Activated naive CD8-positive, alpha-beta T cell treated with anti-CD3 and anti-CD28 coated beads, Interleukin-2, amount 50 U/mL, for 16 hours (primary cell): ENCODE measurements at places on chromosomes 7 and 10.

DNA sequence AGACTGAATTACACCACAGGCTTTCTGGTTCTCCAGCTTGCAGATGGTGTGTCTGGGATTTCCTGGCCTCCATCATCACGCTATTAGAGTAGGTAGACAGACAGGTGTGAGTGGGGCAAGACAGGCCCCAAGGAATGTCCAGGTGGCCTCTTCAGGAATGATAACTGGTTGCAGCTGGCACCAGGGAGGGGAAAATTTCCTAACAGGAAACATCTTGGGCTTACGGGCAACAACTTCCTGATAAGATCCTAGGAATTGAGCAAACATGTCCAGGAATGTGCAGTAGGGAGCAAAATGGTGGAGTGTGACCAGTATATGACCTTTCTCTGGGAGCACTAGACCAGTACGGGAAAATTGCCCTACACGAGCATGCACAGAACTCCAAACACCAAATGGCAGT lies 11.3 kb downstream of the XRCC2 start:
- no peak for DNase-seq

- no peak for DNase-seq
Observed at GRCh38 chr7:2019711-2020511, 212.8 kb downstream of the MAD1L1 start.

- DNase-seq, result no peak
Observed at GRCh38 chr10:80694930-80695329, 157.2 kb downstream of the SH2D4B start.

DNA sequence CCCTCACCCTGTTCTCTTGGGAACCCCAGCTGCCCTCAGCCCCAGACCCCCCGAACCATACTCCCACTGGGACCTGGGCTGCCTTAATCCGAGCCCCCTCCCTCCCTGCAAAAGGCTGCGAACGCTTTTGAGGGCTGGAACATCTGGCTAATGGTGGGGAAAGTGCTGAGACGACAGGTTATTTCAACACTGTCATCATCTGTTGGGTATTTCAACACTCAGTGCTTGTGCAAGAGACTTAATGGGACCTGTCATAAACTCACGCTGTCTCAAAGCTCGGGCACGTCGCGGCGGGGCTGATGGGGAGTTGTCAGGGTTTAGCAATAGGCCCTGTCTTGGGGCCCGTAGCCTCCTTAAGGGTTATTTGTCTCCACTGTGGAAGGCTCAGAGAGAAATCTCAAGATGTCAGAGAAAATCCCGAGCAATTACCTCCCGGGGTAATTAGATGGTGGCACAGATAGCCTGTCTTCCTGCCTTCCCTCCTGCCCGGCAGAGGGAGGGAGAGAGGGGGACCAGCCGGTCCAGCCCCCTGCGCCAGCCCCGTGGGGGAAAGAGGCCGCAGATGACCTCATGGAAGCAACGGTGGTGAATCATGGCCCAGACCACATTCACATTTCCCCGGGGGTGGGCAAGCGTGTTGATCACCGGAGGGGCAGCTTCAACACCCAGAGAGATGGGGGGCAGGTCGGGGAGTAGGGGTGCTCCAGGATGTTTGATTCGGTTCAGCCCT lies 88.7 kb upstream of the MYL10 start:
- no peak for DNase-seq

DNA sequence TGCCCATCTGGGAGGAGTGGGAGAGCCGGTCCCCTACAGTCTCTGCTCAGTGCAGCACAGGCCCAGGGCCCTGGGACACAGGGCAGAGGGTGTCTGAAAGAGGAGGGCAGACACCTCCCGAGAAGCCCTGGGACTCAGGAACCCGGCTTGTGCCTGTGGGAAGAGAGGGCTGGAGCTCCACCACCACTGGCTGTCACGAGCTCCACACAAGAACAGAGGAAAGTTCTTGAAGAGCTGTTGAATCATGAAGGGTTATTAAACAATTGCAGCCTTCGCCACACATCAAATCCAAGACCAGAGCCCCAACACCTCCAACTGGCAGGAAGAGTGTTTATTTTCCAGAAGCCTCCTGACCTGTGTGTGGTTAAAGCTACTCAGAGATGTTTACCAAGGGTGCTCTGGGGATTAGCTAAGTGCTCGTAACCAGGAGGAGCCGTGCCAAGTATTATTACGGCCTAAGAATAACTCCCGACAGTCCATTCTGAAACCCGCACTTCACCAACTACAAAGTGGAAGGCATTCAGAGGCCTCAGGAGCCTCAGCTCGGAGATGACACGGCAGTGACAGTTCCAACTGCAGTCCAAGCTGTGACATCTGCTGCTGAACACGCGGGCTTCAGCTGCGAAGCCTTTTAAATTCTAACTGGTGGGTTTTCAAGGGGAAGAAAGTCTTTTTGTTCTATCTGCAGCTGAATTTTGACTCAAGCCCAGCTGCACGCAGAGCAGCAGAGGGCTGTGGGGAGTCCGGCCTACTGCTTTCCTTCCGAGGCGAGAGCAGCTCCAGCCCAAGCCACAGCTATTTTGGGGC lies 75.1 kb downstream of the MAD1L1 start:
- no peak for DNase-seq

- DNase-seq, result no peak
Observed at GRCh38 chr10:85611746-85612377, 754.7 kb downstream of the GRID1 start.

DNA sequence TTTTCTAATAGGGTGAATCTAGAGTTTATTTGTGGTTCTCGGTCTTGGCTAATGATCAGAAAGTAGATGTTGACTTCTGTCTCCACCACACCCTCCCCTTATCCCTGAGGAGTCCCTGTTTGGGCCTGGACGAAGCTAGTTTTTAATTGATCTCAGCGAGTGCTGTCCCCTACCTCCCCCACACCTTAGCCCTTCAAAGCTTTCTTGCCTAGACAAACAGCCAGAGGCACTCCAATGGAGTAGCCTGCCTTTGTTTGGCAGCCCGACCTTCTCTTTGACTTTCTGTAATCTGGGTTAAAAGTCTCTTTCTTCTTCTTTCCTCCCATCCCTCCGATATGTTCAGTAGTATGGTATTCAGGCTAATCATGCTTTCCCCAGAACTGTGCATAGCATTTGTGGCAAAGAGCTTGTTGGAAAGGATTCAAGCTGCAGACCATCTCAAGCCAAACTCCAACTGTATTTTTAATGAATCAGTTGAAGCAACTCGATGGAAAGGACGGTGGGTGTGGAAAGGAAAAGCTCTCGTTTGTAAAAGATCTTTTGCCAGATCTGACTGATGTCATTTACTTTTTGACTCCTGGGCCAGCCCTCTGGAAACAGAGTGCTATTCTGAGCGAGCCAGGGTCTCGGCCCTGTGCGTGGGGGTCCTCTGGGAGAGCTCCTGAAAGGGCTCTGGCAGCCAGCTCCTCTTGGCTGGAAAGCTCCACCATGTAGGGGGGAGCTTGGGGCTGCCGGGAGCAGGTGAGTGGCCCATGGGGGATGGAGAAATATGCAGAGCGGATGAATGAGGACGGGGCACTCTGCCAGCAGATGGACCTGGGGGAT lies 4.5 kb downstream of the FAM180A start:
- no peak for DNase-seq

DNA sequence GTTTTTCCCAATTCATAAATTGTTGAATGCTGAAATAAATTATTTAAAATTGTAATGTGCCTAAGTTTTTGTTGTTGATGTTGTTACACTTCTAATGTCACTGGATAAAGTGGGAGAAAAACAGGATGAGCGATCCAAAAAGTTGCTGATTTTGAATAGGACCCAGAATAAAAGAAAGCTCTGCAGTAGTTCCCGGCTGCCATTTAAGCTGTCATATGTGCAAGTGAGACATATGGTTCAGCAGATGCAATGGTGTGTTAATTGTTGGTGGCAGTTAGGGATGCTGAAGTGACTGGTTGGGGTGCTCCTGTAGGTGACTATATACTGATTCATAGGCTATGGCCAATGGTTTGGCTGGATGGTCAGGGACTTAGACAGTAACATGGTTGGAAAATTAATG lies 1517.4 kb upstream of the LRRTM3 start:
- DNase-seq, result no peak

DNA sequence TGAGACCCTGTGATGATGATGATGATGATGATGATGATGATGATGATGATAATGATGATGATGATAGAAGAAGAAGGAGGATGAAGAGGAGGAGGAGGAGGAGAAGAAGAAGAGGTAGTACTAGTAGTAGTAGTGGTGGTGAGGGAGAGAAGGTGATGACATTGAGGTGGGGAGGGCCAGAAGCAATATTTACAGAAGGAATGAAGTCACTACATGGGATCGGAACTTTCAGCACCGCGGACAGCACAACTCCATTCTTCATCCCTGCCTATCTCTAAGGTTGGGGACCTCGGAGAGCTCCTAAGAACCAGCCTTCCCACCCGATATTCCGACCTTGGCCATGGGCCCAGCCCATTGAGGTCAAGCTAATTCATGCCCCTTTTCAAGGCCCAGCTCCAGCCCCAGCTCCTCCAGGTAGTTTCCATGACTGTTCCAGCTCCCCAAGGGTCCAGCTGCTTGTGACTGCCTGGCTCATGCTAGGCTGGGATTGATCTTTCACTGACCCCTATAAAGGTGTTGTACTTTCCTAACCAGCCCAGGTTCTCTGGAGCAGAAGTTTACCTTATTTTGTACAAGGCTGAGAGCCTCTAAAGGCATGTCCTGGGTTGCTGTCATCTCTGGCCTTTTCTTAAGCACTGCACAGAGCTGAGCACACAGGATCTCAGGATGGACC lies 10.3 kb downstream of the CRHR2 start:
- no peak for DNase-seq

DNA sequence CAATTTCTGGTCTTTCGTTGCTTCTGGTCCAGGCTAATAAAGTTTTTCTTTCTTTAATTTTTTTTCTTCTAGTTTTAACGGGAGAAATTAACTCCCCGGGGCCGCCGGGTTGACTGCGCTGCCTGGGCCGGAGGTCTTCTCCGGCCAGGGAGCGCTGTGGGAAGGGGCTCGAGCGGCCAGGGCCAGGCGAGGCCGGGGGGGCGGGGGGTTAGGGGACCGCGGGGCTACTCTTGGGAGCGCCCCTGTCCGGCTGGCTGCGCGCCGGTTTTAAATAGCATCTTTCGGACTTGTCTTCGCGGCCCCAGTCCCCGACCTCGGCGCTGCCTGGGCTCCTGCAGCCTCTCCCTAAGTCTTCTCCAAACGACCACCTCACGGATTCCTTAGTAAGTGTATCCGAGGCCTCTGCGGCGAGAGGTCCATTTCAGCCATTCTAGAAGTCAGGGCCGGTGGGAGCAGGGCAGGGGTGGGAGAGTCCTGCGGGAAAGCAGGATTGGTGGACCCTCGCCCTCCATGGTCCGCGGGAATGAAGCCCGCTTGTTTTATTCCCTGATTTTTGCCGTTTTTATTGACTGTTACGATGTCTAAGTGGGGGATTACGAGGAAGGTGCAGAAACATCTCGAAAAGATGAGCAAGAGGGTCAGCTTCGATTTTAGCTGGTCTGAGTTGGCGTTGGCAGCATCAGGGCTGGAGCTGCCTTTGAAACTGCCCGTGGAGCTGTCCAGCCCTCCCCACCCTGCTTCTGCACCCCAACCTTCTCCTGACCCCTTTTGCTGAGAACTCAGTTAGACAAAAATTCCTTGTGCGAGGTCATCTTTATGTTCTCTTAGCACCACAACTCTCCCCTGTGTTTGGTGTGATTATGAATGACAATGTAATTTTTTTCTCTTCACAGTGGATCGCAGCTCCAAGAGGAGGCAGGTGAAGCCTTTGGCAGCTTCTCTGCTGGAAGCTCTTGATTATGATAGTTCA lies 555 bp downstream of the PHF14 start:
- DNase-seq, result no peak

DNA sequence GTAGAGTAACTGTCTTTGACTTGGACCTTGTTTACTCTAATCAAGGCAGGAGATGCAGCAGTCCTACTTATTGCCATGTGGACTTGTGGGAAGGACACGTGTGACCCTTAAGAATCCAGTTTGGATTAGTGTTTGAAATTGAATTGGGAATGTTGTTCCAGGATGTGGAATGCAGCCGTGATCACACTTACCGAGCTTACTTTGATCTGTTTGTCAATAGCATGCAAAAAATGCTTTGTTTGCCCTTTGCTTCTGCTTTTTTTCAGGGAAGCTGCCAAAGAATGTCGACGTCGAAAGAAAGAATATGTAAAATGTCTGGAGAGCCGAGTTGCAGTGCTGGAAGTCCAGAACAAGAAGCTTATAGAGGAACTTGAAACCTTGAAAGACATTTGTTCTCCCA lies 84.7 kb downstream of the CREM start:
- DNase-seq, result no peak

DNA sequence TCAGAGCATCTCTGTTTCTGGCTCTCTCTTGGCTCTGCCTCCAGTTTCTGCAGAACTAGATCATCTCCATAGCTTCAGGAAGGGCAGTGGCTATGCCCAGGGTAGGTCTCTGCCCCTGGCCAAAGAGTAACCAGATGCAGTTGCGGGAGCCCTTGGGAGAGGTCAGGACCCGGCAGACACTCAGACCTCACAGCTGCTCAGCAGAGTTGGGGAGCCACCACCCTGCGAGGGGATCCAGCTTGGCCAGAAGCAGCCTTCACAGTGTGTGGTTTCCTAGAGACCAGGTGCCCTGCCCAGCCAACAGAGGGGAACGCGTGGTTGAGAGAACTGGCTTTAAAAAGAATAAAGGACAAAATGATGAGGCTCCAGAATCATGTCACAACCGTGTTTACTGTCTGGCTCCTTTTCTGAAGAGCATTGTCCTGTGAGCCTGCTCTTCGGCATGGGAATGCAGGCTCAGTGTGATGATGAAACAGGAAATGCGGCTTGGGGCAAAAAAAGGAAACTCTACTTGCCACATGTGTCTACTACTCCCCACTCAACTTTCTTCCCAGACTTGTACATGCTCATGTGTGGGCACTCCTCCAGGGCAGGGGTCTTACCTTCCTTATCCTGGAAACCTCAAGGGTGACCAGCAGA lies 243.1 kb downstream of the INHBA start:
- no peak for DNase-seq

DNA sequence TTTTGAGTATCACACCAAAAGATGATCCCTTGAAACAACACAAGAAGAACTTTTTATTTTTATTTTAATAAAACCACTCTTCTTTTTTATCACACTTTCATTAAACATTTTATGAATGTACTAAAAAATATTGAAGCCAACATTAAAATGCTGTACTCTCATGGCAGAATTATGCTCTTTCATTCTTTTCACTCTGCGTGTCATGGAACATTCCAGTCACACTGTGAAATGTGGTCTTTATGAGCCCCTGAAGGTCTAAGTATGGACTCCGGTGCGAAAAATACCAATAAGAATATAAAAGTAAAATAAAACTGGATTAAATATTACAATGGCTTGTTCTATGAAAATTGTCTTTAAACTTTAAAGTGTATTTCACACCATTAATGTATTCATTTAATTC lies 148.4 kb downstream of the TMEM26 start:
- no peak for DNase-seq

DNA sequence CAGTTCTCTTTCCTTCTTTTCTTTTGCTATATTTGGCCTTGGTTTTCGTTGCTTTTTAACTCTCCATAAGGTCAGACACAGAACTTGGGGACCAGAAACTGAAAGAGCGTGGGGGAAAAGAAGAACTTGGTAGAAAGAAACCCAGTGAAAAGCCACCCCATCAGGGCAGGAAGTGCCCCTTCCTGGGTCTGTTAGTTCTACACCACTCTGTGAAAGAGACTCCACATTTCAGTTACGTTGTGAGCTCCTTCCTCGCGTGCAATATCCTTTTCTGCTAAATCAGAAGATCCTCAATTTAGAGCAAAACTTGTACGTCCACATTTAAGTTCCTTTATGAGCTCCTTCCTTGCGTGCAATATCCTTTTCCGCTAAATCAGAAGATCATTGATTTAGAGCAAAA lies 220.6 kb upstream of the FOXK1 start:
- DNase-seq, result no peak
